ENCODE measurements at places on chromosomes 7 and 10.
A peak's percentile ranks its signal among the peaks of the same experiment; 100 is the strongest.

GRCh38 chr10:96097865-96098264 is 32.2 kb upstream of the ZNF518A start:
- DNase-seq, result no peak

DNA sequence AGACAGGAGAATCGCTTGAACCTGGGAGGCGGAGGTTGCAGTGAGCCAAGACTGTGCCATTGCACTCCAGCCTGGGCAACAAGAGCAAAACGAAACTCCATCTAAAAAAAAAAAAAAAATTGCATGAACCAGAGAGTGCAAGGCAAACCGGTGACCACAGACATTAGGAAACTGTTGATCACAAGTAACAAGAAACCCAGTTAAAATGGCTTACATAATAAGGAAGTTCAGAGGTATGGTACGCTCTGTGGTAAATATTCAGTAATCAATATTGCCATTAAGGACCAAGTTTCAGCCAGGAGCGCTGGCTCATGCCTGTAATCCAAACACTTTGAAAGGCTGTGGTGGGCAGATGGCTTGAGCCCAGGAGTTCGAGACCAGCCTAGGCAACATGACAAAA is 9.2 kb upstream of the NT5C2 start:
- no peak for DNase-seq

- no peak for DNase-seq
Measured at GRCh38 chr10:30346615-30347014, 2.5 kb downstream of the MTPAP start.

GRCh38 chr7:6242561-6242960 is 29.9 kb downstream of the CYTH3 start:
- no peak for DNase-seq

DNA sequence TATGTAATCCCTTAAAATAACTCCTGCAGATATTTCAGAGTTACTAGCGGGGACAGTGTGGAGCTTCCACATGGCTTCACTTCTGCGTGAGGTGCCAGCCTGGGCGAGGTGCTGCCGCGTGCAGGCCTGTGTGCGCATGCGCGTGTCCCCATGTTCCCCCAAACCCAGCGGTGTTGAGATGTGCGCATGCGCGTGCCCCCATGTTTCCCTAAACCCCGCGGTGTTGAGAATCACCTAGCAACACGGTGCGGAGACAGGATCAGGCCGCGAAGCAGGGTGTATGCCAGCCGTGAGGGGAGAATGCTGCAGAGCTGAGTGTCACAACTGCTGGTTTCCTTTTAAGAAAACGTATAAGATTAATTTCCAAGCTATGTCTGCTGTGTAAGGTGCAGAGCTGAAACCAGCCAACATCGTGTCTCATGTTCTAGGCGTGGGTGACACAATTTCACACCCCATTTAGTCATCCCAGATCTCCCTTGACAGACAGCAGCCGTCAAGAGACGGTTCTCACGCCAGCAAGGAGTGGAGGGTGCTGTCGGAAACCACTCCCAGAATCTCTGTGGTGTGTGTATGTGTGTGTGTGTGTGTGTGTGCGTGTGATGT is 71.9 kb upstream of the ADARB2 start:
- DNase-seq, result no peak

GRCh38 chr10:116737627-116738327 is 4.6 kb downstream of the HSPA12A start:
- DNase-seq, result no peak

DNA sequence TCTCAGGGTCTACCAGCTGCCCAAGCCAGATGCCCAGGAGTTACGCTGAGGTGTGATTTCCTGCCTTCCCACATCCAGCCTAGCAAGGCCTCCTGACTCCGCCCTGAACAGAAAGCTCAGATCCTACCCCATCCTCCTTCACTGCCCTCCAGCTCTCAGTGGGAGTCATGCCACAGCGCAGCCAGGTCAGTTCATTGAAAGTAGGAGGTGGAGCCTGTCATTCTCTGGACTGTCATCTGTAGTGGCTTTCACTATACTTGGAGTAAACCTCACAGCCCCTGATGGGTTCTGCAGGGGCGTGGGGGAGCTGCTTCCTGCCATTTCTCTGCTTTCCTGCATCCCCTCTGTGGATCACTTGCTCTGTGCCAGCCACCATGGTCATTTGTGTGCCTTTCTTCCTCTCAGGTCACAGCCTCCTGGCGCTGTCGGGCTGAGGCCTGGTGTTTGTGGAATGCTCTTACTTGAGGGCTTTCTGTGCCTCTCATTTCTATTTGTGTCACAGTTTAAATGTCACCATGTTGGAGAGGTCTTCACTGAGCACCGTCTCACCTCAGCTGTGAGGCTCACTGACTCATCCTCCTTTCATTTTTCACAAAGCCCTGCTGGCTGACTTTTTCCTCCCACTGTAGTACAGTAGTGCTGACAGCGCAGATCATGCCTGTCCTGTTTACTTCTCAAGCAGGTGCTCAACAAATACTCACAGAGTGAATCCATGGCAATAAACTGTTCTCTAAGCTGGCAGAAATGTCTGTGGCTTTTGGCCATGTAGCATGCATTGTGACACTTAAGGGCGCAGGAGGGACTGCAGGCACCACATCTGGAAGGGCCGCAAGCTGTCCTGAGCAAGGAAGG is 61.0 kb upstream of the TMEM248 start:
- no peak for DNase-seq

DNA sequence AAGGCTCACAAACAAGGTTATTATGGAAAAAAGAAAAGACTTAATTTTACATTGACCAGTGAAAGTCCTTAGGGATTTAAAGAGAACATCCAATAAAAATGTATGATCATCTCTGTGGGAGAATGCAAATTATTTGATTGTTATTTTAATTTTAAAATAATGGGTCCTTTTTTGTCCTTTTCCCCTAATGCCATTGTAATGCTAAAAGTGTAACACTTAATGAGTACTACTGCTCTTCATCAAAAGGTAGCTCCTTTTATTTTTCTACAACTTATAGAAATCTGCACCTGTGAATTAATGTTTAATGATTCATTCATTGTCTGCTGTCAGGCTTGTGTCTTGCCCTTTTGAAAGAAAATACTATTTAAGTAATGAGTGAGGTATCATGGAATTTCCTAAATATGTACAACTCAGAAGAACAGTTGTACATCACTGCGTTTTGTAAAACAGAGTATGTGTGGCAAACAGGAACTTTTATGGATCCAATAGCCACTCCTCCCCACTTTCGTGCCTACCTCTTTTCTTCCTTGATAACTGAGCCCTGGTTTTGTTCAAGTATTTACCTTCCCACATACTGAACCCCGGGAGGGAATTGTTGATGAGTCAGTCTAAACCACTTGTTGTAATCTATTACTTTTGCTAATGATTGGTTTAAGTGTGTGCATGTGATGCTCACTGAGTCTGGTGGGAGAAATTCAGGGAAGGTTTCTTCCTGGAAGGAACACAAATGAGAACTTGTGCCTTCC is 19.9 kb upstream of the TRUB1 start:
- no peak for DNase-seq

GRCh38 chr7:150398108-150398964 is 19.2 kb downstream of the ZNF775 start:
- no peak for DNase-seq

DNA sequence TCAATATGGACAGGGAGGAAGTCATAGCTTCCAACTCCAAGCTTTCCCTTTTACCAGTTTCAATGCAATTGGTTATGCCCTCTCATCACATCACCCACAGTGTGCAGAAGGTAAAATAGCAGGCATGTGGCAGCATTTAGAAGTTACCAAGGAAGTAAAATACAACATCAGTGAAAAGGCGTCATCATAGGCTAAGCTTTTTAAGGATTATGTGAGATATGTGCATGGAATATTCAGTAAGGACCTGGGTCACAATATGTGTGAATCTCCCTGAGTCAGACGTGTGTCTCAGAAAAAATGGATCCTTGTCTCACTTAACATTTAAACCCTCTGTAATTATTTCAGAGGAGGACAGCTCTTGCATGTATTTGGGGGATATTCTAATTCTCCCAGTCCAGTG is 522.8 kb upstream of the POM121L12 start:
- DNase-seq, result no peak

DNA sequence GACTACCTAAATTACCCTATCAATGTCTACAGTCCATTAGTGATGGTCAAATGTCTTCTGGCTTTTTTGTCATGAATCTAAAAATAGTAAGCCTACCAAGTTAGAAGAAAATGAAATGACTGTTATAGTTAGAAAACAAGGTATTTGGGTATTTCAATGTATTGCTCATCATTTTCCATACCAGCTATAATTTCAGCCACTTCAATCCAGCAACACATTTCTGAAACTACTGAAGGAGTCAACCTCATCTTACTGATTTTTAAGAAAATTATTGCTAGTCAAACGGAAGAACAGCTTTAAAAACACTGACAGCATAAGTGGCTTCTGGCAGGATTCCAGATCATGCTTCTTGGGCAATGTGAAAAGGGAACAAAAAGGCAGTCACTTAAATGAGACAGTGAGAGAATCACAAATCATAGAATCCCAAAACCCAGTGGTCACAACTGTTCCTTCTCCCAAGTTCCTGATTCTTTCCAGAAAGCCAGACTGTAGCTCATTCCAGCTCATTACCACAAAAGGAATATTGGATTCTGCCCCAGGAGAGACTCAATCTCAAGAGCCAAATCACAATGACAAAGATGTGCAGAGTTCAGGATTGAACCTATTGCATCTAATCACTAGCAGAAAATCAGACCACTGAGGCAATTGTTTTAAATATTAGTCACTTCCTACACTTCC is 61.2 kb upstream of the LRRN3 start:
- DNase-seq, result peak; percentile 63

DNA sequence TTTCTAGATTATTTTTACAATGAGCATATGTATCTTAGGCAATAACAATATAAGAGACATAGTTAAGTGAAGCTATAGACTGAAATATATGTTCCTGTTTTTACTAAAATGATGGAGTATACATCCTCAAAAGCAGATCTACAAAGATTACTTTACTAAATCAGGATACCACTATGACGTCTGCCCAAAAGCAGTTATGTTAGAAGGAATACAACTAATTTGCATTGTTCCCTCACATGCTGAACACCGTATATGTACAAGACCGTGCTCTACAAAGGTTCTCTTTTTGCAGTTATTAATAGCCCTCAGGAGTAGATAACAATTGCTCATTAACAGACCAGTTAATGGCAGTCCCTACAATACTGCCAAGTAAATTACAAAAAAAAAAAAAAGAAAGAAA is 137.5 kb downstream of the CD36 start:
- DNase-seq, result no peak

GRCh38 chr7:37945336-37945735 is 24.9 kb downstream of the EPDR1 start:
- peak; percentile 49 for DNase-seq

- peak; percentile 40 for DNase-seq
Measured at GRCh38 chr7:134946260-134946659, 40.0 kb upstream of the AGBL3 start.

DNA sequence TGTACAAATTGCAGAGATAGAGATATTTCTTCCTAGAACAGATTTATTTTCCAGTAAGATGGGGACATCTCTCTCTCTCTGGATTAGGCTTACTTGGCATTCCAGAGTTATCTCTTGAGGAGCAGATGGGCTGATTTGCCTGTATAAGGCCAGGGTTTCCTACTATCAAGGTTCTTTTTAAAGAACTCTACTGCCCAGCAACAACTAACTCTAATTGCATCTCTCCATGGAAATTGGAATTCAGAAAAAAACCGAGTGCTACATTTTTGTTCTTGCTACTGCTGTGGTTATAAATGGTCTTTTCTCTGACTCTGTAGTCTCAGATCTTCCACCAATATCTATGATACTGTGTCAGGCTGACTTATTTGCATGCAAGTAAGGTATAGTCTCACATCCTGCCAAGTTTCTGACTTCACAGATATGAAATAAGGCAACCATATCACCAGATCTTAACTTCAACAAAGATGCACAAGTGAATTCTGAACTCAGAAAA is 161.1 kb downstream of the CRPPA start:
- DNase-seq, result no peak

GRCh38 chr10:77236029-77236428 is 401.6 kb downstream of the KCNMA1 start:
- DNase-seq, result no peak

DNA sequence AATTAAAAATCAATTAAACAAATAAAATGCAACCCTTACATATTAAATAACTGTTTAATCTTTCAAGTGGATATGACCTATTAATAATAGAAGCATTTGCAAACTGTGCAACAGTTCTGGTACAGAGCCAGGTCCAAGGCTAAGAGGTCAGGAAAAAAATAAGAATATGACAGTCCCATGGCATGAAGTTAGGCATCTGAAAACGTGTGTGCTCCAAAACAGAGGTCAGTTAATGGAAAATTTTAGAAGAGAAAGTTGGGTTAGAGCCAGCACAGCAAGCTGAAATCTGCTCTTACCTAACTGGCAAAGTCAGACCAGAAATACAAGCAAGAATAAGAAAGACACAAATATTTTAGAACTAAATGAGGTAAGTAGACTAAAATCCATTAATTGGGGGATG is 757.7 kb downstream of the GRM8 start:
- DNase-seq, result no peak

- no peak for DNase-seq
Measured at GRCh38 chr10:79017882-79018520, 50.8 kb upstream of the ZMIZ1 start.

DNA sequence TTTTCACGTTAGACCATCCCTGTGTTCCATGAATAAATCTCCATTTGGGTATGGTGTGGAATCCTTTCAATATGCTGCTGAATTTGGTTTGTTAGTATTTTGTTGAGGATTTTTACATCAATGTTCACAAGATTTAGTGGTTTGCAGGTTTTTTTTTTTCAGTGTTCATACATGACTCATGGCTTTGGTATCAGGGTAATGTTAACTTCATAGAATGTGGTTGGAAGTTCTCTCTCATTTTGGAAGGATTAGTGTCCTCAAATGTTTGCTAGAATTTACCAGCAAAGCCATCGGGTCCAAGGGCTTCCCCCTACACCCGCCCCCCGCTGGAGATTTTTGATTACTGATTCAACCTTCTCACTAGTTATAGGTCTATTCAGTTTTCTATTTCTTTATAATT is 398.0 kb downstream of the NXPH1 start:
- no peak for DNase-seq

GRCh38 chr7:88361357-88361756 is 54.7 kb upstream of the STEAP4 start:
- no peak for DNase-seq

DNA sequence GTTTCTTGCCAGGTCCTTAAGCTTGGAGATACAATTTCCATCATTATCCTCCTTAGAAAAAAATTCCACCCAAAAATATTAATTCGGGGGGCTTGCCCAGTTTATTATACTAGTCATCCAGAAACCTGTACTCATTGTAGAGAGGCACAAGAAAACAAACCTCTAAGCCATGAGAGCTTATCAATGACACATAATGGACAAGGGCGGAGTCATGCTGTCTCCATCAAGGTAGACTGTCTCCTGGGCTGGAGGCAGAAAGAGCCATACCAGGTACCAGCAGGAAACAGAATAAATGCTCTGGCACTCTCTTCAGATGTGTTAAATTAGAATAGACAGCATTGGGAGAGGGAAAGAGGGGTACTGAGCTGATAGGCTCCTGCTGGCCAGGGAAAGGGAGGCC is 69.8 kb upstream of the GSDME start:
- DNase-seq, result no peak

- peak; percentile 57 for DNase-seq
Measured at GRCh38 chr7:66758950-66759628, 18.6 kb downstream of the RABGEF1 start.
